Foreskin melanocyte (primary cell): ENCODE measurements at places on chromosomes 13 and 19.

DNA sequence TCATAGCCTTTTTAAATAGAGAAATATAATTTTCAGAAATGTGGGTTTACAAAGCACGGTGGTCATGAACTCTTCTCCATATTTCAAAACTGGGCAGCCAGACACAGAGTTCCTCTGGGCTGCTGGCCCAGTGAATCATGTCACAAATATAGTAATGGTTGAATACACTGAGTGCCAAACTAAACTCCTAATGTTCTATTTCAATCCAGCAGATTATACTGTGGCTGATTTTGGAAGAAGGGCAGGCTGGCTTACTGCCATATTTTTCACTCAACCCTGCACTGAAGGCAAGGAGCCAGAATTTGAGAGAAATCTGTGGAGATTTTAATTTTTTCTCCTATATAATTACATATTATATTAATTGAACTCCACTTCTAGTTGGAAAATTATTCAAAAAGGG is 17.0 kb upstream of the PRR20A start:
- DNase-seq, result no peak

GRCh38 chr19:52566121-52566520 is 4.0 kb upstream of the ZNF701 start:
- DNase-seq, result no peak

- no peak for DNase-seq
Measured at GRCh38 chr13:99066219-99066618, 88.4 kb upstream of the DOCK9 start.

- DNase-seq, result no peak
Measured at GRCh38 chr19:13103581-13104359, 1.1 kb upstream of the LYL1 start.

GRCh38 chr19:10863107-10863717 is 8.1 kb upstream of the CARM1 start:
- DNase-seq, result no peak

- no peak for DNase-seq
Measured at GRCh38 chr13:27148900-27149299, 22.7 kb downstream of the USP12 start.
